Thymus (tissue), 14 donors: ENCODE measurements at places on chromosomes 4 and X.

- no peak for DNase-seq
Observed at GRCh38 chrX:112197840-112198239, 115.3 kb upstream of the TRPC5 start.

GRCh38 chrX:40406330-40406859 is 174.4 kb upstream of the ATP6AP2 start:
- DNase-seq: no peak

DNA sequence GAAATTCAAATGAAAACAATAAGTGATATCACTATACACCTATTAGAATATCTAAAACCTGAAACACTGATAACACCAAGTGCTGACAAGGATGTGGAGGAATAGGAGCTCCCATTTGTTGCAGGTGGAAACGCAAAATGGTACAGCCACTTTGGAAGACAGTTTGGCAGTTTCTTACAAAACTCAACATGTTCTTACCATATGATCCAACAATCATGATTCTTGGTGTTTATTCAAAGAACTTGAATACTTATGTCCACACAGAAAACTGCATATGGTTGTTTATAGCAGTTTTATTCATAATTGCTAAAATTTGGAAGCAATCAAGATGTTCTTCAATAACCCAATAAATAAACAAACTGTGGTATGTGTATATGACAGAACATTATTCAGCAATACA is 107.9 kb downstream of the FHDC1 start:
- DNase-seq: no peak

DNA sequence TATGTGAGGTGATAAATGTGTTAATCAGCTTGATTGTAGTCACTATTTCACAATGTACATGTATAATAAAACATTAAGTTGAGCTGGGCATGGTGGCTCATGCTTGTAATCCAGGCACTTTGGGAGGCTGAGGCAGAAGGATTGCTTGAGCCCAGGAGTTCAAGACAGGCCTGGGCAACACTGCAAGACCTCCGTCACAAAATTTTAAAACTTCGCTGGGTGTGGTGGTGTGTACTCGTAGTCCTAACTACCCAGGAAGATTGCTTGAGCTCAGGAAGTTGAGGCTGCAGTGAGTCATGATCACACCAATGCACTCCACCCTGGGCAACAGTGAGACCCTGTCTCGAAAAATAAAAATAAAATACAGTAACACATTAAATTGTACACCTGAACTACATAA is 20.1 kb downstream of the LYAR start:
- DNase-seq: no peak

GRCh38 chrX:39381422-39381821 is 580.2 kb downstream of the MID1IP1 start:
- DNase-seq: no peak
